ENCODE measurements at places on chromosomes 5 and 9.

DNA sequence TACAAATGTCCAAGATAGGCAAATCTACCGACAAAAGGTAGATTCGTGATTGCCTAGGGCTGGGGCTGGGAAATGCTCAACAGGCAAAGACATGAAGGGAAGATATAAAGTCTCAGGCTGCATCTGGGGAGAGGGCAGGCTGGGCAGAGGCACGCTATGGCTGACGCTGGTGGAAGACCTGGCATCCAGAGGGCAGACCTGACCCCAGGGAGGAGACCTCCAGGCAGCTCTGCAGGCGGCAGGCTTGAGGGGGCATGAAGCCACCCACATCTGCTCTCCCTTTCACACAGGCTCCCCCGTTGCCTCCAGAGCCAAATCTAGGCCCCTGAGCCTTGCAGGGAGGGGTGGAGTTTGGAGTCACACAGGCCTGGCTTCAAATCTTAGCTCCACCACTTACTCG lies 145.5 kb downstream of the PAX5 start:
- no peak for DNase-seq

- no peak for DNase-seq
Measured at GRCh38 chr9:80995759-80996158, 693.6 kb downstream of the TLE1 start.

- DNase-seq = no peak
Measured at GRCh38 chr9:120904061-120904977, 22.3 kb downstream of the TRAF1 start.

DNA sequence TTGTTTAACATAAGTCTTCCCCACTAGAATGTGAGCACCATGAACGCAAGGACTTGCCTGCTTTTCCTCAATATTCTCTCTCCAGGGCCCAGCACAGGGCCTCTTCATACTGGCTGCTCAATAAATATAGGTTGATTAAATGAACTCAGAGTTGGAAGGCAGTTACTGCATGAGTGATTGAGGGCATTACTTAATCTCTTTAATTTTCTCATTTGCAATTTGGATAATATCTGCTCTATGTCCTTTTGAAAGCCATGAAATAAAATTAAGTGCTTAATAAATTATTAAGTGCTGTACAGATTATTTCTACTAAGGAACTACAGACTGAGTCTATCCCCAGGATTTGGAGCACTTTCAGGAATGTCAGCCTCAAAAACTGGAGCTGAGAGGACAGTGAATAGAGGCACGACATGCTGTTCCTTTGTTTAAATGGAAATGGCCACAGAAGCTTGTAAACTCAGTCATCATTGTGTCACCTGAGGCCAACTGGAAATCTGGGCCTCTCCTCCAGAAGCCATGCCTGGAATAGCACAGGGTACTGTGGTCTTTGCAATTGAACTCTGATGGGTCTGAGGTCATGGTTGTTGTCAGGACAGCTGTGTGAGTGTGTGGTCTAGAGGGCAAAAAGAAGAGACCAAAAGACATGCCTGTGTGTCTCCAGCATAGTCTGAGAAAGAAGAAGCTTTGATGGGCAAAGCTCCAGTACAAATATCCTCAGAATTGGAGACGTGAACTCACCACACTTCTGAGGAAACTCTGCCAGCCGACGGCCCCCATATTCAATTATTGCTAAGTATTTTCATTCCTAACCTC lies 86.1 kb downstream of the SH3TC2 start:
- no peak for DNase-seq
